ENCODE measurements at places on chromosomes 1 and 21. TPM values are rescaled to one million over a fixed set of nuclear protein-coding genes. Genes with fewer than 3 reads are reported as not detected.

Gene HAO2
- total RNA-seq, result not detected

Gene CASZ1
- total RNA-seq, result 155 TPM

Gene NBPF3
- total RNA-seq, result 80.2 TPM

Gene BCAN
- total RNA-seq, result not detected

Gene MTX1
- total RNA-seq, result 64.0 TPM

- no peak for DNase-seq
Measured at GRCh38 chr1:229344937-229345684, 2.3 kb upstream of the CCSAP start.

- no peak for DNase-seq
Measured at GRCh38 chr1:1624443-1625403, 7.2 kb upstream of the MMP23B start.

DNA sequence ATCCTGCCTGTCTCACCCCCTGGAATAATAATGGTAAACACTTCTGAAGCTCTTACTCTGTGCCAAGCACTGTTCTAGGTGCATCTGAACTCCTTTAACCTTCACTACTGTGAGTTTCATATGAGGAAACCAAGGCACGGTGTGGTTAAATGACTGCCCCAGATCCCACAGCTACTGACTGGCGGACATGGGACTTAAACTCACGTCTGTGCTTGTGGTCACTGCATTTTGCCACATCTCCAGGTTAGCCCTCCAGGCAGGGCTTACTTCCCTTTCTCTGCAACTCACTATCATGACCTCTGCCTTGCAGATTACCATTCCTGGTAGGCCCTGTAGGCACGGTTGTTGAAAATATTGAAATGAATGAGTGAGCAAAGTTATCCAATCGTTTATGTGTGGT, 83.4 kb downstream of the ADSS2 start:
- no peak for DNase-seq

- DNase-seq, result no peak
Measured at GRCh38 chr1:153613406-153613805, 469 bp upstream of the S100A16 start.

DNA sequence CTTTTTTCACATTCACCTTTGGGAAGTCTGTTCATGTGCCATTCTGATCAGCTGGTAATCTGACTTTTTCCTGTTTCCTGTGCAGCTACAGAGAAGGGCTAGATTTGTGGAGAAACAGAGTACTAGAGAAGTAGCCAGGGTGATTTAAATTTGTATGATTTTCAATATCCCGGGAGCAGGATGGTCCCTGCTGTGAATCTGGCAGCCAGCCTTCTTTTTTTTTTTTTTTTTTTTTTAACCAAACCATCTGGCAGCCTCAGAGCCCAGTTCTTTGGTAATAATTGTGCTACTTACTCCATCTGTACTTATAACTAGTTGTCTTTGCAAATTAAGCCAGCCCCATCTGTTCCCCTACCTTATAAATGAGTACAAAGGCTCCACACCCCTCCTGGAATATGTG, 248.6 kb upstream of the DEPDC1 start:
- no peak for DNase-seq

DNA sequence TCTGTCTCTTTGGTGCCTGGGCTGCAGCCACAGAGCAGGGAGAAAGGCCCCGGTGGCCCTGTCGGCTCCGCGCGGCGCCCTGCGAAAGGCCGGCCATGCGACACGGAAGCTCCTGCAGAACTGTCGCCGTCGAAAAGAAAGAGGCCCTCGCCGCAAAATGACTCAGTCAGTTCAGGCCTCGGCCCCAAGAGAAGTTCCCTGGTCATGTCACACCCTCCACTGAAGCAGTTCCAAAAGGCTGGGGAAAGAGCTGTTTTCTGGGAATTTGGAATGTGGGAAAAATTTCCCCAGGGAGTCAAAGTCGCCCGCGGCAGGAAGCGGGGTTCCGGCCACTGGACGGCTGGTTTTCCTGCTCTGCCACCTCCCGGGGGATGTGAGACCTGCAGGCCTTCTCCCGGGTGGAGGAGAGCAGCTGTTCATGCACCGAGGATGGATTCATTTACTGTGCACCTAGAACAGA, 115.8 kb upstream of the ZNF678 start:
- no peak for DNase-seq

- DNase-seq, result no peak
Measured at GRCh38 chr1:86239490-86239889, 82.9 kb upstream of the COL24A1 start.

DNA sequence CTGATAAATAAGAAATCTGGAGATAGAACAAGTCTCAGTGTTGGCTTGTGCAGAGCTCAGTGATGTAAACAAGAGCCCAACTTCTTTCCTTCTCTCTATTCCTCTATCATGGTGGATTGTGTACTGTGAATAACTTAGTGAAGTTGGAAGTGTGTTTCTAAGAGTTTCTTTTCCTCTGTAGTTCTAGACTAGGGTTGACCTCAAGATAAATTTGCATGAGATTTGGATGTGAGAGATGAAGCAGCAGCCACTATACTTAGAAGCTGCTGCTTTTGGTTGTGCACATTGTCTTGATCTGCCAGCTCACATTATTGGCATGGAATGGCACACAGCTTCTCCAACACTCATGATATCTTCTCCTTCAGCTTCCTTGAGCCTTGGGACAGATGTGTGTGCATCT, 198.9 kb upstream of the ZP4 start:
- no peak for DNase-seq

DNA sequence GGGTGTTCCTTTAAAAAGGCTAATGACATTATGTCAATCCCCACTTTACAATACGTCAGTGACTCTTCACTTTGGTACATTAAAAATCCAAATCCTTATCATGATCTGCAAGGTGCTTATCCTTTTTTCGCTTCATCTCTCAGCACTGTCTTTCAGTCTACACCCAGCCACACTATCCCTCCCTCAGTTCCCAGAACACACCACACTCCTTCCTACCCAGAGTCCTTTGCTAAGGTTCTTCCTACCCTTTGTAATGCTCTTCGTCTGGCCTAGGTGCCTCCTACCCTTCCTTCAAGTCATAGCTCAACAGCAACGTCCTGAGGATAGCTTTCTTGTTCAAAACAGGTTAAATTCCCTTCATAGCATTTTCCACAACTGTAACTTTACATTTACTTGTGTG, 152.6 kb downstream of the RERE start:
- no peak for DNase-seq

DNA sequence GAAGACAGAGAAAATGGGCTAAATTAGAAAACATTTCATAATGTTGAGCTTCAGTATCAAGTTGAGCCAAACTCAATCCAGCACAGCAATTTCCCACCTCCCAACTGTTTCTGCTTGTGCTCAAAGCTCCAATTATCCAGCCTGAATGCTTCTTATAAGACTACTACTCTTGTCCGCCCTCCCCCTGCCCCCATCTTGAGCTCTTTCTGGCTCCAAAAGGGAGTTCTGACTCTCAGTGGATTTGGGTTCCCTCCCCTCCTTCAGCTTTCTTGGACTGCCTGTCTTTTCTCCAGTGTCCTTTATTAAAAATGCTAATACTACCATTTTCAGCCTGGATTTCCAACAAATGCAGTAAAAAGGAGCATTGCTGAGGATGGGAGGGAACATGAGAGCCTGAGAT, 174.8 kb downstream of the ASTN1 start:
- DNase-seq, result no peak

DNA sequence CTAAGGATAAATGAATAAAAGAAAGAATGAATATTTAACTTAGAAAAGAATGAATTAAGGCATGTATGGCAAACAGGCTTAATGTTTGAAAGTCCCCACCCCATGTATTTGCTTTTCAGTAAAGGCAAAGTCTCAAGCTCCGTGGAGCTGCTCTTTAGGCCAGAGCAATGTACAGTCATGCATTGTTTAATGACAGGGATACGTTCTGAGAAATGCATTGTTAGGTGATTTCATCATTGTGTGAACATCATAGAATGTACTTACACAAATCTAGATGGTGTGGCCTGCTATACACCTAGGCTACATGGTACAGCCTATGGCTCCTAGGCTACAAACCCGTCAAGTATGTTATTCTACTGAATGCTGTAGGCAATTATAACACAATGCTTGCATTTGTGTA, 51.6 kb upstream of the SPATA6 start:
- no peak for DNase-seq

DNA sequence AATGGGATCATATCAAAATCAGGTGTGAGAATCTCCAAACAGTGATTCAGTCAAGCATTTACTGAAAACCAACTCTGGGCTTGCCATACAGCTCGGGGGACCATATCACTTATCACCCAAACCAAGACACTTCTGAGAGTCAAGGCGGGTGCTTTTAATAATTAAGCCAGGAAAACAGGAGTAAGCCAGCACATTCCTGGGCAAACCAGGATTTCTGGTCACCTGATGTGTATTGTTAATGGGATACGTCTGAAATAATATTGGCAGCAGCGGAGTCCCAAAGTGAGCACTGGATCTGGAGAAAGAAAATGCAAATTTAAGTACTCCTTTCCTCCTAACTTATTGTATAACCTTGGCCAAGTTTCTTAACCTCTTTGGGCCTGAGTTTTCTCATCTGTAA, 17.6 kb downstream of the OSCP1 start:
- DNase-seq, result no peak

GRCh38 chr21:44697811-44698734, 1.1 kb downstream of the KRTAP10-12 start:
- no peak for DNase-seq

DNA sequence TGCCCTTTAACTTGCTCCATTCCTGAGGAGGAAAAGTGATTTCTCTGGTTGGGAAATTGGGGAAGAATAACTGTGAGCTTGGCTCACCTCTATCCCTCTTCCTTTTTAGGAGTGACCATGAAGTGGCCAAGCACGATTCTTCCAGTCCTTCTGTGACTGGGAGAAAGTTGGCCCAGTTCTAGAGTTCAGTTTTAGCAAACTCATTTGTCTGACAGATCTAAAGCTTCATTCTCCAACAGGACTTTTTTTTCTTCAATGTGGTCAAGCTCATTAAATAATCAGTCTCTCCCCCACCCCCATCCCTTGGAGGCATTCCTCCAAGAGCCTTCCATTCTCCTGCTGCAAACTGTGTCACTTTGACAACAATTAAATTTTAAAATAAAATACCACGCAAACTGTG, 6.4 kb upstream of the AGL start:
- no peak for DNase-seq

GRCh38 chr1:7389906-7390603, 381.0 kb upstream of the VAMP3 start:
- DNase-seq, result no peak
